Lung microvascular endothelial cell (primary cell): ENCODE measurements at places on chromosomes 1 and 21.

DNA sequence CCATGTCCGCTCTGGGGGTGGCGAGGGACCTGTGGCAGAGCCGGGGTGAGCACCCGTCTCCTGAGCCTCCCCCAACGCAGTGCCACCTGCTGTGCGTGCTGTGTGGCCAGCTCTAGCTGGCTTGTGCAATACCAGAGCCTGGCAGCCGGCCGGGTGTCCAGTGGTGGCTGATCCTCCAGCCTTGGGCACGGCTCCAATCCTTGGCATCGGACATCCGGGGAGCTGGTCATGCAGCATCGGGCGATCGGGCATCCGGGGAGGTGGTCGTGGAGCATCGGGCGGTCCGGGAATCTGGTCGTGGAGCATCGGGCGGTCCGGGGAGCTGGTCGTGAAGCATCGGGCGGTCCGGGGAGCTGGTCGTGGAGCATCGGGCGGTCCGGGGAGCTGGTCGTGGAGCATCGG, 8.1 kb downstream of the SLX9 start:
- DNase-seq, result no peak

DNA sequence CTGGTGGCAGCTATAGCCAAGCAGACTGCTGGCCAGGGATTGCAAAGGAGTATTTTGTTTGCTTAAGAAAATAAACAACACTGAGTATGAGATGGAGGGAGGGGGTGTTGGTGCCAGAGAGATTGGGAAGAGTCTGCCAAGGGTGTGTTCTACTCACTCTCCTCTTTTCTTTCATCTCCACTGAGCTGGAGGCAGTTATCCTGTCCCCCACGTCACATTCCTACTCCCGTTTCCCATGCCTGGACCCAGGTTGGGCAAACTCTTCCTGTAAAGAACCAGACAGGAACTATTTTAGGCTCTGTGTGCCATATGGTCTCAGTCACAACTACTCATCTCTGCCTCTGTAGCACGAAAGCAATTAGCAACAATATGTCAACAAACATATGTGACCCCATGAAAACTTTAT, 1.4 kb upstream of the IL24 start:
- DNase-seq, result no peak

DNA sequence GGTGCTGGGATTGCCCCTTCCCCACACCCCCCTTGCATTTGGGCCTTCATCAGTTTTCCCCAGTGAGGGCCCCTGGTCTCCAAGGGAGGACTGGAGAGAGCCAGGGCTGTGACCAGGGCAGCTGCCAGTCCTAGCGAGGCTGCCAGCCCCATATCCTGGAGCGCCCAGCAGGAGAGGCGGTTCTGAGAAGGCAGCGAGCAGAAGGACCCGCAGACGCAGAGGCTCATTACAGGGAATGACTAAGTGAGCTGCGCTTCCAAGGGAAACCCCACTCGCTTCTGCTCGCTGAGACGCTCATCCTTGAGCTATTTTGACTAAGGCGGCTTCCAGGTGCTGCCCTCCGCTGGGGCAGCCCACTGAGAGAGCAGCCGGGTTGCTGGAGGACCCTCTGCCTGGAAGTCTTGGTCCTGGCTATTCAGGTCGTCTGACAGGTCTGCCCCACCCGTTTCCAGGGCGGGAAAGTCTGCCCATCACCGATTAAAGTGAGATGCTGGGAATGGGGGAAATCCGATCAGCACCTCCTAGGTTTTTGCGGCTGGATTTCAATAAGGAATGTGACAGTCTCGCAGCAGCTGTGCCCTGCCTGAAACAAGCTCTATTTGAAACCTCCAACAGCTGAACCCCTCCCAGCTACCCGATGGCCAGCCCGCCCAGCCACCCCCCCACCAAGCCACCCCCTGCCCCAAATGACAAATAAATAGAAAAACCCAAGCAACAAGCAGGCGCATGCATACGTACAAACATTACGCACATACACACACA, 2.8 kb downstream of the KCNN3 start:
- DNase-seq, result no peak

DNA sequence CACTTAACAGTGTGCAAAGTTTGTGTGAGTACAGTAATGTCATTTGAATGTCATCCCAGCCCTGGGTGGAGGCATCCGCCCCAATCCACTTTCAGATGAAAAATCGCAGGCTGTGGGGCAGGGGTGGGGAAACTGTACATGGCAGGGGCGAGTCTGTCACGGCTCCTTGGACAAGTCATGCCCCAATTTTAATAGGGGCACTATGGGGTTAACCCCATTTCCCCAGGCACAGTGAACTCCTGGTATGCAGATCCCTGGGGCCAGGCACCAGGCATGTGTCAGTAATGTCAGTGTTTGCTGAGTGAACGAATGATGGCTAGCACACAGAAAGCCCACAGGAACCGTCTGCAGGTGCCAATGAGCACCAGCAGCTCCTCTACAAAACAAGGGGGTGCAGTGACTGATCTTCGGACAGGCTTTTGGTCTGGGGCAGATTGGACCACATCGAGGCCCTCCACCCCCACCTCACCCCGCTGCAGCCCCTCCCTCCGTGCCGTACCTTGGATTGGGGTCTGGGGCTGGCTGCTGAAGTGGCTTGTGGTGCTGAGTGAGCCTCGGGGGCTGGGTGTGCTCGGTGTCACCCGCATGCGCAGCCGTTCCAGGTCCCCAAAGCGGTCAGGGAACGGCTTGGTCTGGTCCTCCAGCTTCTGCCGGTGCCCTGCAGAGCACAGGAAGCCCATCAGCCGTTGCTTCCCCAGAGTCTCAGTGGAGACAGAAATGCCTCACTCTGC, 23.2 kb downstream of the RUNX3 start:
- no peak for DNase-seq

GRCh38 chr1:201266774-201267173, 16.5 kb upstream of the PKP1 start:
- DNase-seq, result peak; percentile 73

DNA sequence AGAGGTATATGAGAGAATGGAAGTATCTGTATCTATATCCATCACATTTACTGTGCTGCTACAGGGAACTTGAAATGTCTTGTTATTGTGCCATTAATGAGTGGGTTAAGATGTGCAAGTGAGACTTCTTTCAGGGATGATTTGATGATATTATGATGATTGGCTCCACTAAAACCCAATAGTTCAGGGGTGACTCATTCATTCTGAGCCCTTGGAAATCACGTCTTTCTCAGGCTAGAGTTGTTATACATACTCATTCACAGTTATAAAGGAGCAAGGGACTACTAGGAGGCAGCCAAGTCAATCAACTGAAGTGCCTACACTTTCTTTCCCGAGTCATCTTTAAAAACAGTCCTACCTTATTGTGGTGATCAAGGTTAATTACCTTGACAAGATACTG, 1109.8 kb upstream of the B3GALT2 start:
- DNase-seq, result no peak

DNA sequence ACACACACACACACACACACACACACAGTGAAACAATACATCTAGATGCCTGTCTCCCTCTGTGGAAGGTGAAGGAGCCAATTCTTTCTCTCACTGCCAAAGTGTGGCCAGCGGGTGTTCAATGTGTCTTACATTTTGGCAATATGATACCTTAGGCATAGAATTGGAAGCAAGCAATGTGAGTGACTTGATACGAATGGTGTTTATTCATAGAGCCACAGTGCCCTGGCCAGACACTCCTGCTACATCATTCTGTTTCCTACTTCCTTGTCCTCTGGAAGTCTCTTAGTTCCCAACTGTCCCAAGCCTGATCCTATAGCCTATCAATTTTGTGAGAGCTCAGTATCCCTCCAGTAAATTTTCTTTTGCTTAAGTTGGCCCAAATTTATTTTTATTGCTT, 170.0 kb upstream of the L1TD1 start:
- no peak for DNase-seq

DNA sequence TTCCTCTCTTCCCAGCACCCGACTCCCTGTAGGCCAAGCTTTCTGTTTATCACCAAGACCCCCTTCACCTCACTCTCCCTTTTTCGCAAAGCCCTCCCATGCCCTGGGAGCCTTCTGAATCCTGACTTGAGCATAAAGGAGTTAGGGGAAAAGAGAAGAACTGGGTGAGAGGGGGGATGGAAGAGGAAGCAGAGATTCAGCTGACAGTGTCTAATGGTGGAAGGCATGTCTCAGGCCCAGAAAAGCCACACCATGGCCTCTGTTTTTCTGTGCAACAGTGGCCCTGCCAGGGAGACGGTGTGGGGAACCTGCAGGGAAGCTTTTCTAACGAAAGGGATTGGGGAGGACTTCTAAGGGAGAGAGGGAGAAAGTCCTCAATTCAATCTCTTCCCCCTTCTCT, 32.9 kb upstream of the SLC30A1 start:
- DNase-seq, result no peak

DNA sequence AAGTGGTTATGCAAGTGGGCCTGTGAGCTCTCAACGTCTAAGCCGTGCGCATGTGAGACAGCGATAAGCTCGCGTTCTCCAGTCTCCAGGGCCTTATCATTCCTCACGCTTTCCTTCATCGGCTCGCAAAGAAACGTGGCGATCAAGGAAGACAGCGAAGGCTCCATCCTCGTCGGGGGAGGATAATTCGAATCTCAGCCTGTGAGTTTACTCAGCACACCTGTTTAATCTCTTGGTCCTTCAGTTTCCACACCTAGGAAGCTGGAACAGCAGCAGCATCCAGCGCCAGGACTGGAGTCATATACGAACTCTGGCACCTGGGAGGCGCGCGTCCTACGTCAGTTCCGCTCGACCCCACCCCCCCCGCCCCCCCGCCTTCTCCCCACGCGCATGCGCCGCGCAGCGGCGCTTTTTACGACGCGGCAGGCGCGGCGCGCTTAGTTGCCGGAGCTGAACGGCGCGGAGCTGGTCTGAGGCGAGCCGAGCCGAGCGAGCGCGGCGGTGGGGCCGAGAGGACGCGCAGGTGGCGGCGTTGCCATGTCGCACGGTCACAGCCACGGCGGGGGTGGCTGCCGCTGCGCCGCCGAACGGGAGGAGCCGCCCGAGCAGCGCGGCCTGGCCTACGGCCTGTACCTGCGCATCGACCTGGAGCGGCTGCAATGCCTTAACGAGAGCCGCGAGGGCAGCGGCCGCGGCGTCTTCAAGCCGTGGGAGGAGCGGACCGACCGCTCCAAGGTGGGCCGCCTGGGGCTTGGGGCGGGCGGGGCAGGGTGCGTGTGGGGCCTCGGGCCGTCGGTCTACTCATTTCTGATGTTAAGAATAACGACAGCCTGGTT, at the start of gene PITHD1:
Gene PITHD1, plus strand, starts transcription at position 440 of the 836 bp plus-strand sequence. Its CDS starts 98 bp downstream, at position 538.
- DNase-seq, result peak; percentile 83

- peak; percentile 16 for DNase-seq
Measured at GRCh38 chr1:66274634-66275033, 259.3 kb upstream of the SGIP1 start.

DNA sequence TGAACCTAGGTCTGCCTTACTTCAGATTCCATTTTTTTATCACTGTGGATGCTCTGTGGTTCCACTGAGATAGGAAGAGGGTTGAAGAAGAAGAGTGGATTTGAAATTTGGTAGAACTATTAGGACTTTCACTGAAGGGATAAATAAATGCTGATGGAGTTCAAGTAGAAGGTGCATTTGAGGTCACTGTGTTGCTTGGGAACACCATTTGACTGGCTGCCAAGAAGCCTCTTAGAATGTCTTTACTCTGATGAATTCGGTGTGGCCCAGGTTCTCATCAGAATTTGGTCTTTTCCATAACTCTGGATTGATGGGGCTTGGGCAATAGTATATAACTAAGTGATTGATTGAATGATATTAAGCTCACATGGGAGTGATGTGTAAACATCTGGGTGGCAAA, 11.9 kb downstream of the XPR1 start:
- no peak for DNase-seq

GRCh38 chr1:229184066-229184465, 86.8 kb upstream of the RAB4A start:
- no peak for DNase-seq

- peak; percentile 0 for DNase-seq
Measured at GRCh38 chr1:47182676-47183235, 7.1 kb downstream of the PDZK1IP1 start.

- no peak for DNase-seq
Measured at GRCh38 chr1:43958351-43959255, 11.2 kb upstream of the DPH2 start.

GRCh38 chr1:99146129-99146848, 118.0 kb upstream of the PLPPR4 start:
- DNase-seq, result no peak

- no peak for DNase-seq
Measured at GRCh38 chr1:197638316-197638715, 137.0 kb downstream of the DENND1B start.

- no peak for DNase-seq
Measured at GRCh38 chr1:81619156-81619555, 181.6 kb upstream of the ADGRL2 start.

GRCh38 chr1:230208619-230209261, 141.7 kb downstream of the GALNT2 start:
- no peak for DNase-seq

DNA sequence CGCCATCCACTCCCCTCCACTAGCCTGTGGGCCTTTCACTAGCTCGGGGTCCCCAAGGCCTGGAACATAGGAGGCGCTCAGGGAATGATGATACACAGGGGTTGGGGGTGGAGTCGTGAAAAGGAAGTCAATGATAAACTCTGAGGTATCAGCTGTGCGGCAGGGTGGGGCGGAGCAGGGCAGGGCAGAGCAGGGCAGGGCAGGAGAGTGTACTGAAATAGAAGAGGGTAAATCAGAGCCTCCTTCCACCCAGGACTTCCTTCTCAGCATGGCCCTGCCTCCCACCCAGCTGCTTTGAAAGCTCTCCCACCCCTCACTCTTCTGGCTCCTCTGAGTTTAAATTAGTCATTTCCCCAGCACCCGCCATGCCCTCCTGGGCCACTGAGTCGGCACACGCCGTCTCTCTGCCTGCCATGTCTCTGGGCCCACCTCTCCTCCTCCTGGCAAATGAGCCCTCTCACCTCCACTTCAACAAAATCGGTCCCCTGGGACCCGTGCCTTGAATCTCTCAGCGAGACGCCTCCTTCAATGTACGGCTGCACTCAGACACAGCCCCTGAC, 16.9 kb downstream of the CAPZB start:
- peak; percentile 37 for DNase-seq

DNA sequence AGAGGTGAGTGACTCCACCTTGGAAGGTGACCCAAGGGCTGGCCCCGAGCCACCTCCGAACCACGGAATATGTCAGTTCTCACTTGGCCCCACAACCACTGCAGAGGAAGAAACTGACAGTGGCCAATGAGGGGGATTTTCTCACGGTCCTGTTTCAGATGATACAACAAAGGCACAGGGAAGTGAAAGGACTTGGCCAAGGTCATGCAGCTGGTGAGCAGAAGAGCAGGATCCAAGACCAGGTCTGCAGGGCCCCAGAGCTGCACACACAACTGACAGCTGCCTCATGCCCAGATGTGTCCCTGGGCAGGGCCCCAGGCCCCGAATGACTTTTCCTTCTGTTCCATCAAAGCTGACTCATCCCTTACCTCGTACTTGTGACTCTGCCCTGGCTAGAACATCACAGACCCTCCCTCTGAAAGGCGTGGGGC, 25.8 kb upstream of the EVA1B start:
- DNase-seq, result peak; percentile 62

- no peak for DNase-seq
Measured at GRCh38 chr1:116919802-116920201, 10.1 kb downstream of the PTGFRN start.

GRCh38 chr21:33390479-33390878, 12.7 kb upstream of the IFNGR2 start:
- DNase-seq, result no peak

- DNase-seq, result no peak
Measured at GRCh38 chr1:53303726-53304515, 23.9 kb downstream of the LRP8 start.

GRCh38 chr21:17438635-17439034, 74.2 kb upstream of the CXADR start:
- DNase-seq, result no peak
